ENCODE measurements at places on chromosomes 7 and 10.

- no peak for DNase-seq
These were observed 611.1 kb upstream of the COBL start for GRCh38 chr7:51927738-51928137.

DNA sequence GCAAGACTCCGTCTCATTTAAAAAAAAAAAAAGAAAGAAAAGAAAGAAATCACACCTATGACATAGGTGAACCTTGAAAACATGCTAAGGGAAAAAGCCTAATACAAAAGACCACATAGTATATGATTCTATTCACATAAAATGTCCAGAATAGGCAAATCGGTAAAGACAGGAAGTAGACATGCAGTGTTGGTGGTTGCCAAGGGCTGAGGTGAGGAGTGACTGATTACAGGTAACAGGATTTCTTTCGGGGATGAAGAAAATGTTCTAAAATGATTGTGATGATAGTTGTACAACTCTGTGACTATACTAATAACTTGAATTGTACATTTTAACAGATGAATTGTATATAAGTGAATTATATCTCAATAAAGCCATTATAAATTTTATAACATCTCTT is 3.3 kb downstream of the XPNPEP1 start:
- DNase-seq = no peak

DNA sequence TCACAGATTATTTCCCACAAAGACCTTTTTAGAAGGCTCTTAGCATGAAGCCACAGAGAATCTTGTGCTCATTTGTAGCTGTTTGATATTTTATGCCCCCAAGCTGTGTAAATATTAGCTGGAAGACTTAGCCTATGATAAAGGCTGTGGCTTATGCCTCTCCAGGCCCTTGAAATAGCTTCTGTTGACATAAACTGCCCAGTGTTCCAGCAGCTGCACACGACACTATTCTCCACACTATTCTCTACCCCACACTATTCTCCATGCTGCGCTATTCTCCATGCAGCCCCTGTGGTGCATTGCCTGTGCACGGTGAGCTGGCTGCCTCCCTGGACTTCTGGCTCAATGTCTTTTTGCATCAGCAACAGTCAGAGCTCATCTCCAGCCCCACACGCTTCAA is 13.1 kb downstream of the DDC start:
- no peak for DNase-seq

- DNase-seq = no peak
These were observed 27.2 kb upstream of the ATP6V0A4 start for GRCh38 chr7:138825049-138825721.

DNA sequence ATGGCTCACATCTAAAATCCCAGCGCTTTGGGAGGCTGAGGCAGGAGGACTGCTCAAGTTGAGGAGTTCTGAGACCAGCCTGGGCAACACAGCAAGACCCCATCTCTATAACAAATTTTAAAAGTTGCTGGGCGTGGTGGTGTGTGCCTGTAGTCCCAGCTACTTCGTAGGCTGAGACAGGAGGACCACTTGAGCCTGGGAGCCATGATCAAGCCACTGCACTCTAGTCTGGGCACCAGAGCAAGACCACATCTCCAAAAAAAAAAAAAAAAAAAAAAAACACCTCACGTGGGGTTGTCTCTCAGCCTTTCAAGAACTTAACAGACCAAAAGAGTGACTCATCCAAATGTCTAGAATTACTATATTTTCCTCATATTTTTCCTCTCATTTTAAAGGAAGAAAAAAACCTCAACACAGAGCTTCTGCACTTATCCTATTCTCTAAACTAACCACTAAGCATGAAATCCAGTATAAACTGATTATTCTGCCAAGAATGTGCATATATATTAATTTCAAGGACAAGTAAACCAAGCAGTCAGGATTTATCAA is 46.3 kb downstream of the CUL2 start:
- DNase-seq = no peak

GRCh38 chr10:132600416-132600815 is 62.8 kb downstream of the INPP5A start:
- no peak for DNase-seq

- DNase-seq = no peak
These were observed 29.0 kb downstream of the DENND2A start for GRCh38 chr7:140611641-140612040.

DNA sequence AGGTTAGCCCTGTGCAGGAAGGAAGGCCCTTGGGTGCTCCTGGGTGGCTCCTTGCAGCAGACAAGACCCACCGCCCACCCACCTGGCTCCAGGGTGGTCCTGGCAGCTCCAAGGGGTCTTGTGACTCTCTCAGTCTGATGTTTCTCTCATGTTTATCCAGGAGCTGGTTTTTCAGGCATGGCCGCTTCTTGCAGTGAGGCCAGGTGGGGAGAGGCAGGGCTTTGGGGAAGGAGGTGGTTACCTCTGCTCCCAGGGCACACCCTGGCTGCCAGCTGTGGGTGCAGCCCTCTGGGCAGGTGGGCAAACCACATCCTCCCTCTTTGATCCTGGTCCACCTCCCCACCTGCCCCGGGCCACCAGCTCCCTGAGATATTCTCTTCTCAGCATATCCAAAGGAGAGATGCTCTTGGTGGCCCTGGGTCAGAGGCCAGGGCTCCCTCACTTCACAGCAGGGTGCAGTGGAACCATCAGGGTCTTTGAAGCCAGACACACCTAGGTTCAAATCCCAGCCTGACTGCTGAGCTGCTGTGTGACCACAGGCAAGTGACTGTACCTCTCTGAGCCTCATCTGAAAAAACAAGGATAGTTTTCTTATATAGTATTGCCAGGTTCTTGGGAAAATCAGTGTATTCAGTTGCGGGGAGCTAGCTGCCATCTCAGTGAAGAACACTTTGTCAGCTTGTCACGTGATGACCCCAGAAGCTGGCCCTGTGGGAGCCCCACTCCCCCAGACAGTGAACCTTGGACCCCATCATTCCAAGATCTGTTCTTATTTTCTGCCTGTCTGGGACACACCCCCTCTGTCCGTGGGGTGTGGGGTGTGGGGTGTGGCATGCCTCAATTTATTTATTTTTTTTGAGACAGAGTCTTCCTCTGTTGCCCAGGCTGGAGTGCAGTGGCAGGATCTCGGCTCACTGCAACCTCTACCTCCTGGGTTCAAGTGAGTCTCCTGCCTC is 11.5 kb downstream of the GTF2IRD1 start:
- no peak for DNase-seq

DNA sequence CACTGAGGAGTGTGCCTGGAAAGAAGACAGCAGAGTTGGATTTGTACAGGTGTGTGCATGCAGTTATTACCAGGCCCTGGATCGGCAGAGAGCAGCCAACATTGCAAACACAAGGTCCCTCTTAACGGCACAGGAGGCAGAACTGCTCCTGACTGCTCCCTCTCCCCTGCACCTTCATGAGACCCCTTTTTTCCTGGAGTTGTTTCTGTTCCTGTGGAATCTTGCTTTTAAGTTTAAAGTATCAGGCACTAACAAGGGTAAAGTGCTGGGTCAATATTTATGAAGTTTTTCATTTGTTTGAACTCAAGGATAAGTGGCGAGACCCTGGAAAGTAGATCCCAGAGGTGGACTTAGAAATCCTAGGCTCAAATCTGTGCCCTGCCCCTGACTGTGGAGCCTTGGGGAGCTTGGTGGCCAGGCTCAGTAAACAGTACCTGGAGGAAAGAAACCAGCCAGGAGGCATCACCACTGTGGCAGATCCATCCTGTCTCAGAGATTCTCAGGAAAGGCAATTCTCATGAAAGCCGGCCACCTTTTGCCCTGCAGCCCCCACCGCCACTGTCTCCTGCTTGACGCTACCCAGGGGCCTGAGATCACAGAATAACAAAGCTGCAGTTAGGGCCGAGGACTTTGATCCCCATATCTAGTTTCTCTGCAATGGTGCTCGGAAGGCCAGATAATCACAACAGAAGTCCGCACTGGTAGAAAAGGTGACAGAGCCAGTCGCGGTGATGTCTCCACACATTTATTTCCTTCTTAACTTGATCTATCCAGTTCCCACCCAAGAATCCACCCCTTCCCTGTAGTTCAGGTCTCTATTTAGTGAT is 36.7 kb downstream of the DDC start:
- no peak for DNase-seq

GRCh38 chr10:78081292-78081691 is 47.6 kb downstream of the RPS24 start:
- DNase-seq = no peak

- DNase-seq = no peak
These were observed 339.9 kb downstream of the CXCL12 start for GRCh38 chr10:44045020-44045419.

DNA sequence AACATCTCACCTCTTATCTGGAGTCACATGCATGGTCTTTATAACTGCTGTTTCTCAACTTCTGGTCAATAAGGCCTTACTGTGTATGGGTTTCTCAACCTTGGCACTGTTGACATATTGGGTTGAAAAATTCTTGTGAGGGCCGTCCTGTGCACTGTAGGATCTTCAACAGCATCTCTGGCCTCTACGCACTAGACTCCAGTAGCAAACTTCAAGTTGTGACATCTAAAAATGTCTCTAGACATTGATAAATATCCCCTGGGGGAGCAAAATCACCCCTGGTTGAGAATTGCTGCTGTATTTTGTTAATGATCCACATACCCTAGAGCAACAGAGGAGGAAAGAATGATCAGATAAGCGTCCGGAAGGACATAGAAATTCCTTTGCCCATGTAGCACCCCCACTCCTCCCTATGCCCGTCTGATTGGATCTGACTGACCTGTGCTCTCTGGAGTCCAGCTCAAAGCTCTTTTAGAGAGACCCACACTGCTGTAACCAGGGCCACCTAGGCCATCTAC is 423.5 kb upstream of the ZMIZ1 start:
- DNase-seq = no peak

GRCh38 chr10:47025540-47026300 is 114.5 kb downstream of the PTPN20 start:
- no peak for DNase-seq

GRCh38 chr10:5447611-5448071 is 35.3 kb downstream of the NET1 start:
- DNase-seq = no peak

- DNase-seq = no peak
These were observed 140.4 kb downstream of the PIP4K2A start for GRCh38 chr10:22573820-22574569.

DNA sequence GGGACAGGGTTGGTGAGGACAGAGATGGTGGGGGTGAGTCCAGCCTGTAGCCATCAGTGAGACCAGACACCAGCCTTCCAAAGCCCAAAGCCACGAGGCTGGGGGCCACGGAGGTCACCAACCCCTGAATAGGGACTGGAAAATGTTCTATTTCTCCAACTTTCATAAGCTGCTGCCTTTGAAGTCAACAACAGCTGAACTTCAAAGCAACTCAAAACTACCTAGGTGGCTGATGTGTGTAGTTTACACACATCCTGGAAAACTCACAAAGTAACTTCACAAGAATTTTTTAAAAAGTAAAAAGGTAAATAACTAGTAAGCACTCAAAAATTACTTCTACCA is 88.8 kb downstream of the CHST15 start:
- no peak for DNase-seq

DNA sequence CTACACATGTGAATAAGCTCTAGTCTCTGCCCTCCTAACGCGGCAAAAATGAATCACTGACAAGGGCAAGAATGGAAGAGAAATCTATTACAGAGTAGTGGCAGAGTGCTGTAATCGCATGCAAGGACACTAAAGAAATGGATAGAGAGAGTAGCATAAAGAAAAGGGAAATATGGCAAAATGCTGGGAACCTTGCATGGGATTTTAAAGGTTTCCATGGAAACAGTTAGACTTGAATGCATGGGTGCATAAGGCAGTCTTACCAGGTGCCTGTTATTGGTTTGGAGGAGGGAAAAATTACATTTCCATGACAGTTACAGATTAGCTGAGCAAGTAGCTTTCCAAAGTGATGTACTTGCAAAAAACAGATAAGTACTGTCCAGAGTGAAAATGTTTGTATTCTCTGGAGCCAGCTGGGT is 233.4 kb downstream of the PTN start:
- DNase-seq = no peak
